ENCODE measurements at places on chromosomes 16 and 17.

- DNase-seq, result no peak
Observed at GRCh38 chr17:17433000-17433703, 43.6 kb upstream of the MED9 start.

DNA sequence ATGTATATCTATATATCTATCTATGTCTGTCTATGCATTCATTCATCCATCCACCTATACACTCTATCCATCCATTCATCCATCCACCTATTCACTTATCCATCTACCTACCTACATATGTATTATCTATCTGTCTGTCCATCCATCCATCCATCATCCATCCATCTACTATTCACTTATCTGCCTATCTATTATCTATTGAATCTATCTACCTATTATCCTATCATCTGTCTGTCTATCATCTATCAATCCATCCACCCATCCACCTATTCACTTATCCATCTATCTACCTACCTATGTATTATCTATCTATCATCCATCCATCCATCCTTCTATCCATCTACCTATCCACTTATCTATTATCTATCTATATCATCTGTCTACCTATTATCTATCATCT, 302.3 kb downstream of the SHISA9 start:
- no peak for DNase-seq

DNA sequence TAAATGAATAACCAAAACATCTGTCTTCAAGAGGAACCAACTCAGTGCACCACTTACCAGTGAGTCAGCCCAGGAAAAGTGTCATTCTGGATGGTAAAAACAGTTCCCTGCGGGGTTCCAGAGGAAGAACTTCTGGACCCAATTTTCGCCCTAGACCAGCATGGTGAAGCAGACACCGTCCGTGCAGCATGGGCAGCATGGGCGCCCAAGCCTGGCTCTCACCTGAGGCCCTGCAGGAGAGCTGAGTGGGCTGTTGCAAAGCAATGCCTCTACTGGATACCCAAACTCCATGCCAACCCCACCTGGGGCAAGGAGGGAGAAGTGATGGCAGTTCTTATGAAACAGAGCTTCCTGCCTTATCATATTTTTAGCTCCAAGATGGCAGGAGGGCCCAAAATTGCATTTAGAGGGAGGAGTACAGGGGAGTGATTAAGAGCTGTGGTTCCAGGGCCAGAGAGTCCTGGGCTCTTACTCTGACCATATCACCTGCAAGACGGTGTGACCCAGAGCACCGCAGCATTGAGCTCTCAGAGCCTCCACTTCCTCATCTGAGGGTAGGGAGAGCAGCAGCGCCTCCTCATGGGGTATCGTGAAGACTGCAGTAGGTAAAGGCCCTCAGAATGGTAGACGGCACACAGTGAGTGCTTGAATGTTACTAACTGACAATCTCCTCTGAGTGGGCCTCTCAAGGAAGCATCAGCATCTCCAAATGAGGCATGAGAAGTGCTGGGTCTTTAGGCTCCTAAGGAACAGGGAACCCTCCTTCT, 16.6 kb upstream of the INPP5K start:
- no peak for DNase-seq

- DNase-seq, result no peak
Observed at GRCh38 chr16:68948230-68948910, 105.0 kb downstream of the TANGO6 start.

DNA sequence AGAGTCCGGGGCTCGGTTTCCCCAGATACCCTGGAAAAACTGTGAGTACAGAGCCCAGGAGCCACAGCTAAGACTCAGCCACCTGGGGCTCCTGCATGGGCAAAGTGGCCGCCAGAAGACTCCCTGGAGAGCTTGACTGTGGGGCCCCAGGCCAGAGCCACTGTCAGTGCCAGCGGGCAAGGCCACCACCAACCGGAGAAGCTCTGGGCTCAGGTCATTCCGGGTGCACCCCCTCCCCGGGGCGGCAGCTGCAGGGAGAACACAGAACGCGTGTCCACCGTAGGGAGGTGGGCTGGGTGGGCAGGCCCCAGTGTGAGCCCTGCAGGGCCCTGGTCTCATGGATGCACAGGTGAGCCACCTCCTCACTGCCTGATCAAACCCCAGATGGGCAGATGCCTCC, 22.3 kb upstream of the RBFOX3 start:
- peak; percentile 14 for DNase-seq

DNA sequence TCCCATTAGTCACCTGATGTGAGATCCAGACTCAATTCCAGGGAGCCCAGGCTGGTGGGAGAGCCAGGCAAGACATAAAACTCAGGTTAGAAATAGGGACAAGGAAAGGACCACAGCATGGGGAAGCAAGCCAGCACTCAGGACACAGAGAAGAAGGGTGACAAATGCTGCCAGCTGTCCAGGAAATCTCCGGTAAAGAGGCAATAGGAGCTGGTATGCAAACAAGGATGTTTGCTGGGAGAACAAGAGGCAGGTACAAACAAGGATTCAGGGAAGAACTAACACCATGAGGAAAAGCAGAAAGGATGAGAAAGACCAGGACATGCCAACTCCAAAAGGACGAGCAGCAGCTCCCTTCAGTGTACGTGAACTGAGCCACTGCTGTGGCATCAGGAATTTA, 10.2 kb upstream of the TXNDC11 start:
- no peak for DNase-seq

- no peak for DNase-seq
Observed at GRCh38 chr17:64145375-64145750, 15.4 kb upstream of the ERN1 start.

DNA sequence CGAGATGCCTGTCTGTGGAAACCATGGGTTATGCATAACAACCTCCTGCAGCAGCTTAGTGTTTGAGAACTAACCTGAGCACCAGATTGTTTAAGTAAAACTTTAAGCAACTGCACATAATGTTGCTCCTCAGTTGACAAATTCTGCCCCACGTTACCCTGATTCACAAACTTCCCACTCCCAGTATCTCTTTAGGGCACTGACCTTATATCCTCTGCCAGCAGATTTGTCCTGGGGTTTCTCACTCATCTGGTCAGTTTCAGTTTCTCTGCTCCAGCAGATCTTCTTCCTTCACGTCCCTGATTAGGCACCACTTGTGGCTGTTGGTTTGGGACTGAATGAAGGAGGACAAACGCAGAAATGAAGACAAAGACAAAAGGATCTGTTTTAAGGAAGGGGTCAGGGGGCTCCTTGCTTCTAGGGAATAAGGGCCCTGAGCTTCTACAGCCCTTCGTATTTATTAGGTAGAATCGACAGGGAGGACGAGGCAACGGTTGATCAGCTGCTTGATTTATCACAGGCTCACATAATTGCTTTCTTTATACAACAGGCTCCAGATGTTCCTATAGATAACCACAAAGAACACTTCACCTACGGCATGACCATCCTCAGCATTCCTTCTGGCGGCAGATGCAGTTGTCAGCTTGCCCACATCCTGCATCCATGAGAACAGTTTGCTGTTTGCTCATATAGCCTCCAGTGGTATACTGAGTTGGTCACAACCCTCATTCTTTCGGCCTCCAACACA, 13.5 kb upstream of the ZNF689 start:
- DNase-seq, result no peak

- DNase-seq, result no peak
Observed at GRCh38 chr17:49294122-49294521, 63.5 kb upstream of the PHOSPHO1 start.

GRCh38 chr17:31877911-31878702, 19.1 kb upstream of the COPRS start:
- peak; percentile 24 for DNase-seq

DNA sequence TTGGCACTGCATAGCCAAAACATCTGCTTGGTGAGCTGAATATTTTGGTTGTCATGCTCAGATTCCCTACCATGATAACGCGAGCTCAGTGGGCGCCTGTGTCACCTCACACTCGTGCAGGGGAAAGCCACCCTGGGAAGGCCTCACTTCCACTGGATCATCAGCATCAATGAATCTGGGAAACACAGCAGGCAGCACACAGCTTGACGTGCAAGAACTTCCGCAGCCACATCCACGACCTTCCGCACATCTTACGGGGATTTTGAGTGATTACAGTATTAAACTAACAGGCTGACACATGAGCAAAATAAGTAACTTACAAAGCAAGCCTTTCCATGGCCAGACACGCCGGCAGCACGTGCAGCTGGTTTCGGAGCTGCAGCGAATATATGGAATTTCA, 54.7 kb upstream of the FOXF1 start:
- DNase-seq, result no peak

DNA sequence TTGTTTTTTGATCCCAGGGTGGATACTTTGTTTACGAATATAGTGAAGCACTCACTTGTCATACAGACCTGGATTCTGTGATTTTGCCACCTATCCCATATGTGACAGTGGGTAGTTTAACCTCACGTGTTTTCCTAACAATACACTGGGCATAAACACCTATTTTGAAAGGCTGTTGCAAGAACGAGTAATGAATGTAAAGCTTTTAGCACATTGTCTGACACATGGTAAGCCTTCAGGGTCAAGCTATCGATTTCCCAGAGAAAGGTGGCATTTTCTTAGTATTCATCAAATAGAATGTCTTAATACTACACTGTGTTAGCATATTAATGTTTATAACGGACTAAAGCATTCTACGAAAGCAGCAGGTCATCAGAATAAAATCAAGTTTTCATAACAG, 1.9 kb downstream of the CHTF8 start:
- no peak for DNase-seq

- DNase-seq, result no peak
Observed at GRCh38 chr16:64962786-64963185, 159.1 kb downstream of the CDH11 start.

- DNase-seq, result no peak
Observed at GRCh38 chr16:10009684-10010083, 172.5 kb downstream of the GRIN2A start.

GRCh38 chr16:17469741-17470181, 999 bp downstream of the XYLT1 start:
- peak; percentile 40 for DNase-seq

DNA sequence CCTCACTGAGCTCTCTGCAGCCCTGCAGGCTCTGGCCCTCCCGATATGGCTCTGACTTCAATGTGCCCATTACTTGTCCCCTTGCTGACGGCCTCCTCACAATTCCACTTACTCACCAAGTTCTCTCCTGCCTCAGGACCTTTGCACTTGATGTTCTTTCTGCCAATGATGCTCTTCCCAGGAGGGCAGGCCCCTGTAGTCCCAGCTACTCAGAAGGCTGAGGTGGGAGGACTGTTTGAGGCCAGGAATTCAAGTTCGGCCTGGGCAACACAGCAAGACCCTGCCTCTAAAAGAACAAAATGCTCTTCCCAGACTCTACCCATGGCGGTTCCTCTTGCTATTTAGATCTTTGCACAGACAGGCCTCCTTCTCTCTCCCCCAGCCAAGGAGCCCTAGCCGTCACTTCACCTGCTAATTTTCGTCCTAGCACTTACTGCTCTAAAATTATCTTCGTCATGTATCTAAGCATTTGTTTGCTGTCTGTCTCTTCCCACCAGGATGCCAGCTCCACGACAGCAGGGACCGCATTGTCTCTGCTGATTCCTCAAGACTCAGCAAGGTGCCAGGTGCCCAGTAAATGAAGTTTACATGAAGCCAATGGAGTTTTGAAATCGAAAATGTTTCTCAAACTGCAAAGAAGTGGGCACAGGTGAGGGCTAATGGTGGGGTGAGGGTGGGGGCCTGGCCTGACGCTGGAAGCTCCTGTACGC, 626 bp upstream of the RAI1 start:
- DNase-seq, result no peak

- DNase-seq, result no peak
Observed at GRCh38 chr17:2090210-2090641, 35.3 kb downstream of the HIC1 start.

GRCh38 chr16:12272264-12272663, 295.7 kb downstream of the SNX29 start:
- DNase-seq, result no peak

DNA sequence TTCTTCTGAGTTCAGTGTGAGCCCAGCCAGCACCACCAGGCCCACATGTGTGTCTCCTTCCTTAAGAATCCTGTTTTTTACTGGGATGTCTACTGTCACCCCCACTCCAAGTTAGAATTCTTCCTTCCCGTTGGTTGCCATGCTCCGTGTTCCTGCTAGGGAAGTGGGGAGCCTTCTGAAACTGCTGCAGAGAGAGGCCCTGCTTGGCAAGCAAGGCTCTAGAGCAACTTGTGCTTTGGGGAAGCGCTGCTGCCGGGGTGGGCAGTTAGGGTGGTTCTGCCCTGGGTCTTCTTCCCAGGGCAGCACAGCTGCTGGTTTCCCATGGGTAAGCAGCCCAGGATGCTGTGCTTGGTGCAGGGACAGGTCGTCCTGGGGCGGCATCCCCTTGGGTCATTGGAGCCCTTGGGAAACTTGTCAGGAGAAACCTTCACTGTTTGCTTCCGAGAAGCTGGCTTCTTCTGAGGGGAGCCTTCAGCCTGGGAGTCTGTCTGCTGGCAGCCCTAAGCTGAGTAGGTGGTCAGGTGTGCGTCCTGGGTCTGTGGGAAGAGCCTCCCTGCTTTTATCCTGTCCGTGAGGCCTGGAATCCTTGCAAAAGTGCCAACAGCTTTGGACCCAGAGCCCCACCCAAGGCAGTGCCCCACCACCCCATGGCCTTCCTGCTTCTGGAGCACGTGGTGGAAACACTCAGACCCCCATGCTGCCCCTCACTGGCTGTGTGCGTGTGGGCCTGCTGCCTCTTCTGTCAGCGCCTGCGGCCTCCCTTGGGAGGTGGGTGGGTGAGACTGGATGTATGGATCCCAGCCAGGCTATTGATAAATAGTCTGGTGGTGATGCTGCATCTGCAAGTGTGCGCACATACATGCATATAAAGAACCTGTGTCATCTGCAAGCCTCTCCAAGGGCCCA, 71.8 kb downstream of the PLD6 start:
- DNase-seq, result no peak

DNA sequence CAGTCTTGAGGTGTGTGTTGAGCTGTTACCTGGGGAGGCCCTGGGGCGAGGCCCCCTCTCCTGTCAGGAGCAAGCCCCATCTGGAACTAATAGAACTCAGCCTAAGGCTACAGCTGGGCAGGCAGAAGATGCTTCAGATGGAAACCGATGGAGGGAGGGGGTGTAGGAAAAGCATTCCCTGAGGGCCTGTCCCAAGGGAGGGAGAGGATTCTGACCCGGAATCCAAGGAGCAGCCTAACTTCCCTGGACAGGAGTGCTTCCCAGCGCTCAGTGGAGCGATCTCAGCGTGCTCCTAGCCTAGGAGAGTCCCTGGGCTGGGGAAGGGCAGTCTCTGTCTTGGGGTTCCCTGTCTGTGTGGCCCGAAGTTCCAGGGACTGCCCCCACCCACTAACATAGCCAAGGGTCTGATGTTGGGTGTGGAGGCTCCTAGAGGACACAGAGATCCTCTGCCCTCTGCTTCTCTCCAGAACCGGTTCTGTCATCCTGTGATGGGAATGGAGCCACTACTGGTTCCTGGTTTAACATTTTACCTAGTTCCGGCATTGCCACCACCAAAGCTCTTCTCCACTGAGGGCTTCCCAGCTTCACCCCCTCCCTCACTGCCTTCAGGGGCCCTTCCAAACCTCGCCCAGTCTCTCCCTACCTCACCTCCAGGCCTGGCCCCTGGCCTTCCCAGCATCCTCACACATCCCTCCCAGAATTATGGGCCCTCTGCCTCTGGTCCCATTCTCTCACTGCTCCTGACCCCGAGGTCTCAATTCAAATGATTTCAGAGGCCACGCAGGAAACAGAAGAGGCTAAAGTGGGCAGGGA, 58.7 kb downstream of the RTN4RL1 start:
- no peak for DNase-seq
